Fibroblast of skin of right biceps (primary cell): ENCODE measurements at places on chromosomes 7 and 10.

DNA sequence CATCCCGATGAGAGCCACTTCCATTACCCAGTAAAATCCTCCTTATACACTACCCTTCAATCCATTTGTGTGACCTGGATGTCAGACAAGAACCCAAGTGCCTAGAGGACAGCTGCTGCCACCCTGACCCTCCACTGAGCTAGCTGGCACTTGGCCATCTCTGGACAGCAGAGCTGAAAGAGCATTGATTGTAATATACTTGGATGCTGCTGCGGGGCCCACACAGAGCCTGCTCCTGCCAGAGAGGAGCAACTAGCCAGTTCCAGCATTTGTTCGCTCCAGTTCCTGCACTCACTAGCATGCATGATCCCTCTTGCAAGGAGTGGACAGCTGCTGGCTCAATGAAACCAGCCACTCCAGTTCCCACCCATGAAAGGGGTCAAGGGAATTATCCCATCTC, 8.4 kb upstream of the TMEM254 start:
- DNase-seq: no peak

GRCh38 chr10:114380060-114380459, 24.2 kb downstream of the AFAP1L2 start:
- no peak for DNase-seq

GRCh38 chr10:85317827-85318226, 989.4 kb downstream of the CCSER2 start:
- no peak for DNase-seq

DNA sequence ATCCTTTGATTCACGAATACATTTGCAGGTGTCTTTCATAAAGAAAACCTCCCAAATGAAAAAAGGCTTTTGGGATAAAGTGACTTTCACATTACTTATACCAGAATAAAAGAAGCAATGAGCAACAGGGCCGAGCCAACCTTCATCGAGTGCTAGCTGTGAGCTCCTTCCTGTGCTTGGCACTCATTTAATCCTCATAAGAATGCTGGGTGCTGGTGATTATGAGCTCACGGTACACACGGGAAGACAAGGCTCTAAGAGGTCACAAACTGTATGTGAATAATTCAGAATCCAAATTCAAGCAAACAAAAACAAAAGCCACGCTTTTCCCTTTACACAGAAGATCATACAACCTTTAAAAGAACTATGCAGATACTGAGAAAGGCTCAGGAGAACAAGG, 156.2 kb downstream of the COBL start:
- no peak for DNase-seq

GRCh38 chr7:1707756-1708595, 37.9 kb downstream of the ELFN1 start:
- DNase-seq: no peak

DNA sequence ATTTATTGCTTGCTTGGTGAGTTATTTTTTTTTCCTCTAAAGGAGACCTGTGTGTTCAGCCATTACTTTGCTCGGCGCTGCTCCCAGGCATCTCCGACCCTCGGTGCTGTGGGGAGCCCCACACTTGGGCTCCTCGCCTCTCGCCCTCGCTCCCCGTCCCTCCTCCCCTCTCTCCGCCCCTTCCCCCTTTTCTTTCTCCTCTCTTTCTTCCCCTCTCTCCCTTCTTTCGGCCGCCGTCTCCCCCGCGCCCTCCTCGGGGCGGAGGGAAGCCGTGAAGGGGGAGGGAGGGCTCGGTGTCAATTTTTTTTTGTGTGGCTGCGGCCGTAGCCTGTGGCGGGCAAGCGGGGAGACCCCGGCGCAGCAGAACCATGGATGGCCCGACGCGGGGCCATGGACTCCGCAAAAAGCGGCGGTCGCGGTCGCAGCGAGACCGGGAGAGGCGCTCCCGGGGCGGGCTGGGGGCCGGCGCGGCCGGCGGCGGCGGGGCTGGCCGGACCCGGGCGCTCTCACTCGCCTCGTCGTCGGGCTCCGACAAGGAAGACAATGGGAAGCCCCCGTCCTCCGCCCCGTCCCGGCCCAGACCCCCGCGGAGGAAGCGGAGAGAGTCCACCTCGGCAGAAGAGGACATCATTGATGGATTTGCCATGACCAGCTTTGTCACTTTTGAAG, 1.1 kb downstream of the AUTS2 start:
- peak; percentile 39 for DNase-seq

DNA sequence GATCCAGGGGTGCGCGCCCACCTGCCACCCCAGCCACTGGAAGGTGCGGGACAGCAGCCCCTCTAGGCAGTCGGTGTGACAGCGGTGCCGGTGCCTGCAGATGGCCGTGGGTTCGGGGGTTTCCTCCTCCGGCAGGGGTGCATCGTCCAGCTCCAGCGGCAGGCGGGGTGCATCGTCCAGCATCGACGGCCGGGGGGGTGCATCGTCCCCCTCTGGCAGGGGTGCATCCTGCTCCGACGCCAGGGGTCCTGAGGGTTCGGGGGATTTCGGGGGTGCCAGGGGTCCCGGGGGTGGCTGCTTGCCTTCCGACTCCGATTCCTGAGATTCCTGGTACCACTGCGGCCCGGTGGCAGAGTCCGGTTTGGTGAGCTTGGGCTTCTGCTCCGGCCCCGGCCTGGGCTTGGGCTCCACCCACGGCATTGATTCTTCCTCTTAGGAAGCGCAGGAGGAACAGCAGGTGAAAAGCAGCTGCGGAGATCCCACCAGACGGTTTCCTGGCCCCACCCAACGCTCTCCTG, 90.2 kb upstream of the RAB18 start:
- no peak for DNase-seq

DNA sequence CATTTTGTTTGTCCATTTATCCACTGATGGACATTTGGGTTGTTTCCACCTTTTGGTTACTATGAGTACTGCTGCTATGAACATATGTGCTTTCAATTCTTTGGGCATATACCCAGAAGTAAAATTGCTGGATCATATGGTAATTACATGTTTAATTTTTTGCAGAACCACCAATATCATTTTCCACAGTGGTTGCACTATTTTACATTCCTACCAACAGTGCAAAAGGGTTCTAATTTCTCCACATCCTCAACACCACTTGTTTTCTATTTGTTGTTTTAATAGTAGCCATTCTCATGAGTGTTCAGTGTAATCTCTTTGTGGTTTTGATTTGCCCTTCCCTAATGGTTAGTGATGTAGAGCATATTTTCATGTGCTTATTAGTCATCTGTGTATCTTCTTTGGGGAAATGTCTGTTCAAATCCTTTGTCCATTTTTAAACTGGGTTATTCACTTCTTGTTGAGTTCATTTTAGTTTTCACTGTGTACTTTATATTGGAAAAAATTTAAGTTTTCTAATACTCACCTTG, 101.9 kb downstream of the HIBADH start:
- DNase-seq: peak; percentile 73

GRCh38 chr7:57425239-57425944, 24.6 kb upstream of the ZNF716 start:
- DNase-seq: no peak

DNA sequence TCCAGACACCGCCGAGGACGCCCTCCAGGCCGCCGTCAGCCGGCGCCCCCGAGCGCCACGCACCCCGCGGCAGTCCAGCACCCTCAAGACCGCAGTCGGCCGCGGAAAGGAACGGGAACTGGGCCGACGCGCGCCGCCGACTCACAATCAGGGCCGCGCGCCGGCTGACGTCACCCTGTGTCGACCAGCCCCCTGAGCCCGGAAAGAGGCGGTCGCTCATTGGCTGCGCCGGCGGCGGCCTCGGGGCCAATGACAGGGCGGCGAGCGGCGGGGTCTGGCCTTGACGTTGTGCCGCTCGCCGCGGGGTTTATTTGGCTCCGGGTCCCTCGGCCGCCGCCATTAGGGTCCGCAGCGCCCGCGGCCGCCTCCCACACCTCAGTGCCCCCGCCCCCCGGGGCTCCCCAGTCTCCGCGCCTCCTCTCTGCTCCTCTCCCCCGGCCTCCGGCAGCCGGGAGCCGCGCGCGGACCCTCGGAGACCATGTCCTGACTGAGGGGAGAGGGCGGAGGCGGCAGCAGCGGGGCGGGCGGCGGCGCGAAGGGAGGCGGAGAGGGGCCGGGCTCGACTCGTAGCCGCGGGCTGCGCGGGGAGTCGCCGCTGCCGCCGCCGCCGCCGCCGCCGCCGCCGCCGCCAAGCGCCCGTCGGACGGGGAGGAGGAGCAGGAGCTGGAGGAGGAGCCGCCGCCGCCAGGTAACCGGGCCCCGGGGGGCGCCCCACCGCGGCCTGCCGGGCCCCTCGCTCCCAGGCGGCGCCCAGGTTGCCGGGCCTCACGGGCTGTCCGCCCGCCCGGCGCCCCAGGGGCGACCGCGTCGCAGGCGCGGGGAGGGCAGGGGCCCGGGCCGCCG, 25.1 kb upstream of the ZRANB1 start:
- DNase-seq: peak; percentile 97

DNA sequence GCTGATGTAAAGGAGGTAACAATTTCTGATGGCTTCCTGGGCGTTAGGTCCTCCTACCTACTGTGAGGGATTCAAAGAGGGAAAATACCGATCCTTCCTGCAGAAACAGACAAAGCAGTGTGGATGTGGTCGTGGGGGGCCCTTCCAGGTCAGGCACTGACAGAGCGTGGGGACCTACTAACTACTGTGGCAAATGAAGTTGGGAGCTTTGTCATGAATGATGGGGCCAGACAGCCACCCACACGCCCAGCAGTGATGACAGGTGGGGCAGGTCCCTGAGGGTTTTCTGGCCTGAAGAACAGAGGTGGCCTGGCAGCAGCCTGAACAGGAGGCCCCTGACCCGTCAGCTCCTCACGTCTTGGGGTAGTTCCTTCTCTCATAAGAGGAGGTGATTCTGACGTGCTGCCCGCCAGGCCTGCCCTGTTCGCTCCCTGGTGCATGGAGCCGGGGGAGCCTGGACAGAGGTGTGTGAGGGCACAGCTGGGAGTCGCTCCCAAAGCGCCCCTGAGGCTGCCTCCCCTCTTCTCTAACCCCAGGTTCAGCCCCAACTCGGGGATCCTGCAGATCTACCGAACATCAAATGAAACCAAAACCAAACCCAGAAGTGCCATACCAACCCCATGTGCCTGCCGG, 4.2 kb downstream of the ATP6V0E2 start:
- DNase-seq: no peak

DNA sequence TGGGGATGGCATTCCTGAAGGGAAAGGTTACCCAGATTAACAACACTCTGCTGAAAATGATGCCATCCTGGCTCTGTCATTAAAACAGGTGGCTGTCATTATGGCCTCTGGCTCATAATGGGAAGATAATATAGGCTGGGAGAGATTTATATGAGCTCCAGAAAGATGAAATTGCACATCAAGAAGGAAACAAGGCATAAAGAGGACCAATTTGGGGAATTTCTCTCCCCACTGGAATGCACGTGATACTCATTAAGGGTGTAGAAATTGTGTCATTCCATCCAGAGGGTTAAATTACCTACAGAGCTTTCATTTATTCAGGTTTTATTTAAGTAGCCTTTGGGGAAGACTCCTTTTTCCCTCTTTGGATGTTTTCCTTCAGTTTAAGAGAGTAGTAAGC, 71.6 kb upstream of the CELF2 start:
- no peak for DNase-seq

GRCh38 chr10:90394311-90394710, 463.5 kb downstream of the HTR7 start:
- DNase-seq: no peak

GRCh38 chr10:119518936-119519335, 23.6 kb downstream of the RGS10 start:
- DNase-seq: no peak

- DNase-seq: no peak
Observed at GRCh38 chr7:27191161-27191731, 6.2 kb upstream of the HOXA11 start.

DNA sequence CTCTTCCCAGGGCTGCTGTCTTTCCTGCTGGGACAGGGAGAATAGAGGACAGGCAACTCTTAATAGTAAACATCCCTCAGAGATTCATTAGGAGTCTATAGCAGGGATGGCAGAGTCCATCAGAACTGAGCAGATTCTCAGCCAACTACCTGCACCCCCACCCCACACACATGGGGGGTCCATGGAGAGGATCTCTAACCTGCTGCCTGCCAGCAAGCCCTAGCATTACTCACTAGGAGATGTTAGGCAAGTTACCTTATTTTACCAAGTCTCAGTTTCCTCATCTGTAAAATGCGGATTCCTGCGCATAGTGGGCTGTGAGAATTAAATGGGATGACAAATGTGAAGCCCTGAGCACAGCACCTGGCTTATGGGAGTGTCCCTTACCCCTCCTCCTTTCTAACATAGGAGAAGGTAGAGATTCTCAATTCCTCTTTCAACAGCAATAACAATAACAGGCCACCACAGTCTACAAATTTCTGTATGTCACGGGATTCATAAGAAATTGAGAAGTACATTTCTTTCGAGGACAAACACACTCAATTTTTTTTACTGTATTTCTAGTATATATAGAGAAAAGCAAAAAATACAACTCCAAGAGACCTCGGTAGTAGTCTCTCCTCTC, 23.8 kb upstream of the WDR11 start:
- DNase-seq: no peak

- DNase-seq: peak; percentile 70
Observed at GRCh38 chr7:1664711-1665548, 5.1 kb upstream of the ELFN1 start.

DNA sequence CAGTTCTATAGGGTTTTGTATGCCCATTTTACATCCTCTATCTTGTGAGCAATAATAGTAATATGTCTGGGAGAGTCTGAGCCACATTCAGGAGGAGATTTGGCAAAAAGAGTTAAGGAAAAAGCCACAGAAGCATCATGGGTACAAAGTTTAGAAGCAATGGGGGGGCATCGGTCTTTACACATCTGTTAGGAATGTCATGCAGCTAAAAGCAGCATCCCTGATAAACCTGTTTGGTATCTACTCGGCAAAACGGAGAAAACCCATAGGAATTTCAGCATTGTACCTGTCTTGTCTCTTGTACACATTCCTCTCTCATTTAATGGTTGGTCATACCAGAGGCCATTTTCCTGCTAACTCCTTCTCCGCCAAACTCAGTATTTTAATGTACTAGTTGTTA, 12.5 kb upstream of the HERPUD2 start:
- DNase-seq: peak; percentile 73

GRCh38 chr10:68668231-68668630, 52.8 kb upstream of the CCAR1 start:
- no peak for DNase-seq
